Psoas muscle (tissue), 8 donors: ENCODE measurements at places on chromosomes 2 and 18. TPM values are rescaled to one million over a fixed set of nuclear protein-coding genes. Genes with fewer than 3 reads are reported as not detected.

DNA sequence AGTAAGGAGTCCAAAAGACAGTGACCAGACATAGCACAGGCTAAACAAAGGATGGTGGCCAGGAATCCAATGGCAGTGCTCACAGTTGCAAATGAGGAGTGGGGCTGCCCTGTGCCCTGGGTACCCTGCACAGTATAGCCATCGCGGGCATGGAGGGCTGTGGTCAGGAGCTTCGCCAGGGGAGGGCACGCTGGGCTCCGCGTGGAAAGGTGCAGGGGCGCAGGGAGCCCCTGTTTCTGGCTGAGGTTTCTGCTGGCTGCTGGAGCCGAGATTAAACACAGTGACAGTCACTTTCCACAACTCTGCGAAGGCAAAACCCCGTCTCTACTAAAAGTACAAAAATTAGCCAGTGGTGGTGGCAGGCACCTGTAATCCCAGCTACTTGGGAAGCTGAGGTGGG is 194.7 kb downstream of the GALR1 start:
- no peaks in the 10 kb centered on the region for H3K4me1 ChIP-seq
- H3K4me3 ChIP-seq = no peak overlapping the region
- H3K27me3 ChIP-seq = no peaks in the 10 kb centered on the region
- DNase-seq = no peak
- no peaks in the 10 kb centered on the region for H3K36me3 ChIP-seq
- H3K27ac ChIP-seq = no peak overlapping the region

GRCh38 chr2:150863691-150864090 is 376.2 kb upstream of the RND3 start:
- no peak overlapping the region for H3K4me3 ChIP-seq
- H3K27ac ChIP-seq = no peak overlapping the region
- no peak for DNase-seq
- no peaks in the 10 kb centered on the region for H3K36me3 ChIP-seq
- H3K4me1 ChIP-seq = no peaks in the 10 kb centered on the region
- H3K27me3 ChIP-seq = no peaks in the 10 kb centered on the region

GRCh38 chr2:222946700-222947287 is 86.0 kb downstream of the ACSL3 start:
- H3K27me3 ChIP-seq = no peaks in the 10 kb centered on the region
- H3K27ac ChIP-seq = no peak overlapping the region
- H3K36me3 ChIP-seq = no peaks in the 10 kb centered on the region

DNA sequence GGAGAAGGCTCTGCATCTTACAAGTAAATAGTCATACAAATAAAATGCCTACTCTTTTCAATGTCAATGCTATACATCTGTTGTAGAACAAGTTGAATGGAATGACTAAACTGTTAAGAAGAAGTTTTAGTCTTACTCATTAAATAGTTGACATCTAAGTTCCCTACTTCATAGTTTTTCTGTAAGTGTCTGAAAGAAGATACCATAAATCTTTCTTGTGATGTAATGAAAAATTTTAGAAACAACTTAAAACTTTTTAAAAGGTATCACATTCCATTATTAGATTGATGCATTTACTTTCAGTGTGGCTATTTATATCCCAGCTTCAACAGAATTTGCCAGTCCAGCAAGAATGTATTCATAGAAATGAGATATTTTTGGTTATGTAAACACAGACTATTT is 185.2 kb upstream of the EPC2 start:
- H3K4me1 ChIP-seq = no peaks in the 10 kb centered on the region
- H3K27ac ChIP-seq = no peak overlapping the region
- H3K27me3 ChIP-seq = no peaks in the 10 kb centered on the region
- DNase-seq = no peak
- H3K36me3 ChIP-seq = no peaks in the 10 kb centered on the region

DNA sequence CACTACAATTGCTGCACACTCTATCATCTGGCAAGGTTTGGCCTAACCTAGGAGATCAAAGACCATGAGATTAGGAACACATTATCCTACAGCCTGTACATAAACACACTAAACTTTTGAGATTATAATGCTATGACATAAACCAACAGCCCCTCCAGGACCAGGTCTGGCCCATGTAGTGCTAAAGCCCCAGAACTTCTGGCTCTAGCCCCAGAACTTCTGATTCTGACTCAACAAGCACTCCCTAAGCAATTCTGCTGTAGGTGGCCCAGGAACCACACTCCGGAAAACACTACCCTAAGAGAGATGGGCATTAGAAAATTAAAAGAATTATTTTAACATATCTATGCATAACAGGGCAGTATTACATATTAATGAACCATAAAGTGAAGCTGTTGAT is 369.5 kb upstream of the LYPD1 start:
- H3K27ac ChIP-seq = no peak overlapping the region
- DNase-seq = no peak
- no peaks in the 10 kb centered on the region for H3K27me3 ChIP-seq

DNA sequence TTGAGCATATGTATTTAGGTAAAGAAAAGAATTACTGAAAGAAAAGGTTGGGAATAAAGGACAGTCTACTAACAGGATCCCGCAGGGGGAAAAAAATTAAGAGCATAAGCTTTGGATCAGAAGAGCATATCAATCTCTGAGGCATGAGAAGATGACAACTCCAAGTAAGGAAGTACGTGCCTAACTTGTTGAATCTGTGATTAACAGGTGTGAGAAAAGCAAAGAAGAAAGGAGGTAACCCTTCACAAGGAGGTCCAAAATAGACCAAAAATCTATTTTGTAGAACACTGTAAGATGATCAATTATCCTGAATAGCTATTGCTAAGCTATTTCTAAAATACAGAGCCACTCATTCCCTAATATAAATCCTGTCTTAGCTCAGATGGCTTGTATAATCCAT is 32.8 kb downstream of the TRIP12 start:
- DNase-seq = no peak
- peaks cover 36% of the 10 kb centered on the region for H3K4me1 ChIP-seq
- H3K27me3 ChIP-seq = no peaks in the 10 kb centered on the region
- H3K27ac ChIP-seq = no peak overlapping the region

GRCh38 chr2:118223992-118224894 is 136.0 kb downstream of the INSIG2 start:
- peaks cover 11% of the 10 kb centered on the region for H3K4me1 ChIP-seq
- H3K27me3 ChIP-seq = peaks cover 7% of the 10 kb centered on the region
- H3K36me3 ChIP-seq = no peaks in the 10 kb centered on the region
- H3K4me3 ChIP-seq = peak overlapping the region; percentile 69
- peak; percentile 26 for DNase-seq
- peak overlapping the region; percentile 69 for H3K27ac ChIP-seq

- no peak for DNase-seq
- H3K27me3 ChIP-seq = no peaks in the 10 kb centered on the region
- no peak overlapping the region for H3K27ac ChIP-seq
- no peak overlapping the region for H3K4me3 ChIP-seq
- H3K36me3 ChIP-seq = peaks cover 16% of the 10 kb centered on the region
- H3K4me1 ChIP-seq = no peaks in the 10 kb centered on the region
Observed at GRCh38 chr18:76970770-76971559, 148.6 kb downstream of the ZNF236 start.

DNA sequence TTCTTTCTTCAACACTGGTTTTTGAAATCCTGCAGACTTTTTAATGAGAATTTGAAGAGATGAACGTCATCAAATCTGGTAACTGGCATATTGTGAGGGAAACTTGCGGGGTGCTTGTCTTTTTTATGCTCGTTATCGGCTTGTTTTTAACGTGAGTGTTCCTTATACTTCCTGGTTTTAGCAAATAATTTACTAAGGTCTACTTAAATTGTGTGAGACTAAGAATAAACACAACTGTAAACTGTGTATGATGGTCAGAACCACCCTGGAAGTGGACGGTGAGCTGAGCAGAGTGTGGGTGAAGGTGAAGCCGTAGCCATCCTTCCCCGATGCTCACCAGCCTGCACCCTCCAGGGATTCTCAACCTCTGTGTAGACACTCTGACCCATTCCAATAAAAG is 82.3 kb upstream of the CDC42EP3 start:
- no peak overlapping the region for H3K4me3 ChIP-seq
- H3K4me1 ChIP-seq = no peaks in the 10 kb centered on the region
- no peaks in the 10 kb centered on the region for H3K36me3 ChIP-seq
- H3K27ac ChIP-seq = no peak overlapping the region

- H3K4me1 ChIP-seq = no peaks in the 10 kb centered on the region
- no peaks in the 10 kb centered on the region for H3K27me3 ChIP-seq
- H3K27ac ChIP-seq = no peak overlapping the region
- DNase-seq = no peak
- H3K36me3 ChIP-seq = no peaks in the 10 kb centered on the region
Observed at GRCh38 chr18:28036488-28036887, 140.4 kb downstream of the CDH2 start.

DNA sequence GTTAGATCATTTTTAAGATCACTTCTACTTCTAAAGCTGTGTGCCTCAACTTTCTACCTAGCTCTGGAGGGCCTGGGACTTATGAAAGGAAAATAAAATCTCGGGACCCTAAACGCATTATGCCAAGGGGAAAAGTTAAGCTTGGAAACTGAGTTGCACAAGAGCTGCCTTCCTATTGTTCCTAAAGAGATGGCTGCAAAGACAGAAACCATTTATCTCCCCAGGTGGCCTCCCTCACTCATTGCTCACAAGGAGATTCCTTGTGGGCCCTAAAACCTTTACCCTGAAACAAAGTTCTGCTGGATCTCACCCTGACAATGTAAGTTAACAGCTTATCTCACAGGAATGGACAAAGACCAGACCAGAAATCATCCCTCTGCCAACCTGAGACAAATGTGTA is 26.8 kb downstream of the TUBB6 start:
- no peaks in the 10 kb centered on the region for H3K27me3 ChIP-seq
- no peak overlapping the region for H3K4me3 ChIP-seq
- no peak overlapping the region for H3K27ac ChIP-seq
- peaks cover 33% of the 10 kb centered on the region for H3K4me1 ChIP-seq
- no peak for DNase-seq
- peaks cover 78% of the 10 kb centered on the region for H3K36me3 ChIP-seq

DNA sequence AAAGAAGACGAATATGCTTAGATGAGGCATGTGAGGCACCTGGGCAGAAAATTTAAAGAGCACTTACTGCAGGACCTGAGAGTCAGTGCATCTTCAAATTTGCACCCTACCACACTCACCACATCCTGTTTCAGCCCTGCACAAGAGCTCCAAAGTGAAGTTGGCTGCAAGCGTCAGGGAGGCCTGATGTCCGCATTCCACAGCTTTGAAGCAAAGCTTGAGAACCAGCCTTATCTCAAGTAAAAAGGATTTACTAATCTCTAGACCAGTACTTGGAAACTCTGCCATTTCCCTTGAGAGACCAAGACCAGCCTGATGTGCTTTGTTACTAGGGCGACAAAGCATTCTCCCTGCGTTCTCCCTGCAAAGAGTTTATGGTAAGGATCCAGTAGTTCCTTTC is 3.4 kb upstream of the ASNSD1 start:
- H3K36me3 ChIP-seq = no peaks in the 10 kb centered on the region
- H3K27me3 ChIP-seq = no peaks in the 10 kb centered on the region
- peaks cover 6% of the 10 kb centered on the region for H3K4me1 ChIP-seq

DNA sequence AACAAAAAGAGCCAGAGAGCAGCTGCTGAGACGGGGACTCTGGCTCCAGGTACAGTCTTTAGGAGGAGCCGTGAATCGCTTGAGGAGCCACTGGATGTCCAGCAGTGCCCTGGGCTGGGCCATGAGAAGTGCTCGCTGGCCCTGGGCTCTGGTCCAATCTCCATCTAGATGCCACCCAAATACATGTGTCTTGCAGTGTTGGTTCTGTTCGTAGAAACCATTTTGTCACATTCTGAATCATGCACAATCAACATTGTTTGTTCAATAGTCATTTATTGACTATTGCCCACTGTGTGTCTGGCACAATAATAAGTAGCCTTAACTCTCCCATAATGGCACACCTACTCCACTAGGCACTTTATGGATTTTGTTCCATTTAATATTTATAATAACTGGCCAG is 26.1 kb downstream of the TYMS start:
- no peaks in the 10 kb centered on the region for H3K36me3 ChIP-seq
- no peaks in the 10 kb centered on the region for H3K27me3 ChIP-seq
- H3K4me3 ChIP-seq = no peak overlapping the region
- H3K4me1 ChIP-seq = no peaks in the 10 kb centered on the region
- H3K27ac ChIP-seq = no peak overlapping the region

DNA sequence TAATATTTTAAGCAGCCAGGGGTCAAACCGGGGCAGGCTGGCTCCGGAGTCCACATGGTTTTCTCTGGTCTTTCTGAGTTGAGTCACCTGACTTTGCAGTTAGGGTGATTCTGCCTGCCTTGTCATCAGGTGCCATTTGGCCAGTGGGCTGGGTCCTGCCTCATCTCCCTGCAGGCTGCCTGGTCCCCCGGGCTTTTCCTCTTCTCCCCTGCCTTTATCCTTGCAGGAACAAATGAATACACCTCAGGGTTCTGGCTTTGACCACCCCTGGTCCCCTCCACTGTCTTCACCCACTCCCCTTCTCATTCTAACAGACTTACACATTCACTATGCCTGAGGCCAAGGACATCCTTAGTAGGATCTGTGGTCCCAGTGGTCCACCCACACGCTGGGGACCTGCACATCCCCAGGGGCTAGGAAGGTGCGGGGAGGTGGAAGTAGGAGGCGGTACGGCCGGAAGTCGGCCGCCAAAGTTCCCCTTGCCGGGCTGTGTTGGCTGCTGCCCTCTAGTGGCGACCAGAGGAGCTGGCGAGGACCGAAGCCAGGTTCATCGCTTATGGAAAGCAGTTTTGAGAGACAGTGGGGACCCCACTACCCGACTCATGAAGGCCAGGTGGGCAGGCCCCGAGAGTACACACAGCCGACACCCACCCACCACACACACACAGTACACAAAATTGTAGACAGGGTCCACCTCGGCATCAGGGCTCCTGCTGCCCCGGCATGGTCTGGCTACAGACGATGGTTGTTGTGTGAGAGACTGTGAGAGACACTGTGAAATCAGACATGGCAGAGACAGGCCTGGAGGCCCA is 6.3 kb upstream of the TEX261 start:
- peak overlapping the region; percentile 55 for H3K4me3 ChIP-seq
- H3K4me1 ChIP-seq = peaks cover 8% of the 10 kb centered on the region
- no peak overlapping the region for H3K27ac ChIP-seq
- no peaks in the 10 kb centered on the region for H3K27me3 ChIP-seq
- peak; percentile 88 for DNase-seq

- no peaks in the 10 kb centered on the region for H3K36me3 ChIP-seq
- H3K4me1 ChIP-seq = no peaks in the 10 kb centered on the region
- DNase-seq = no peak
- H3K27ac ChIP-seq = no peak overlapping the region
Observed at GRCh38 chr2:215772634-215773563, 240.5 kb downstream of the MREG start.

GRCh38 chr2:71226096-71226964 is 573 bp downstream of the PAIP2B start:
- no peaks in the 10 kb centered on the region for H3K4me1 ChIP-seq
- H3K27me3 ChIP-seq = no peaks in the 10 kb centered on the region
- H3K36me3 ChIP-seq = no peaks in the 10 kb centered on the region
- peak; percentile 23 for DNase-seq
- peak overlapping the region; percentile 90 for H3K4me3 ChIP-seq

- no peaks in the 10 kb centered on the region for H3K36me3 ChIP-seq
- DNase-seq = peak; percentile 35
- no peaks in the 10 kb centered on the region for H3K4me1 ChIP-seq
- no peak overlapping the region for H3K4me3 ChIP-seq
Observed at GRCh38 chr2:113211226-113212105, 37.7 kb downstream of the PSD4 start.

GRCh38 chr2:234463626-234464290 is 33.1 kb downstream of the ARL4C start:
- H3K4me3 ChIP-seq = no peak overlapping the region
- no peaks in the 10 kb centered on the region for H3K27me3 ChIP-seq
- no peaks in the 10 kb centered on the region for H3K36me3 ChIP-seq
- no peaks in the 10 kb centered on the region for H3K4me1 ChIP-seq
- DNase-seq = no peak

Gene SCG2
- total RNA-seq = not detected

Gene B3GNT7
- 1.7 TPM for total RNA-seq

Gene GTF2A1L
- 0.76 TPM for total RNA-seq

Gene ANKRD12
- 42.5 TPM for total RNA-seq

Gene GRHL1
- 0.96 TPM for total RNA-seq

Gene SCYGR4
- not detected for total RNA-seq

Gene PIKFYVE
- 12.0 TPM for total RNA-seq

Gene KIF5C
- 1.1 TPM for total RNA-seq
